ENCODE measurements at places on chromosomes 13 and 19. TPM values are rescaled to one million over a fixed set of nuclear protein-coding genes. Genes with fewer than 3 reads are reported as not detected.

GRCh38 chr13:78183732-78184131 lies 265.1 kb upstream of the EDNRB start:
- no peak for DNase-seq

Gene GNG7
- total RNA-seq: 1.2 TPM

GRCh38 chr13:113654175-113654560 lies 3.8 kb downstream of the ATP4B start:
- DNase-seq: no peak

Gene ZNF823
- total RNA-seq: 6.5 TPM

Gene KCNRG
- 0.22 TPM for total RNA-seq

Gene WDR88
- total RNA-seq: not detected

Gene SERTM1
- total RNA-seq: not detected

Measured in activated naive CD8-positive, alpha-beta T cell treated with anti-CD3 and anti-CD28 coated beads, Interleukin-2, amount 10 ng/mL, durations not matched to agents 7 days and 5 days (primary cell).